ENCODE measurements at places on chromosomes 3 and 15.
A peak's percentile ranks its signal among the peaks of the same experiment; 100 is the strongest.

DNA sequence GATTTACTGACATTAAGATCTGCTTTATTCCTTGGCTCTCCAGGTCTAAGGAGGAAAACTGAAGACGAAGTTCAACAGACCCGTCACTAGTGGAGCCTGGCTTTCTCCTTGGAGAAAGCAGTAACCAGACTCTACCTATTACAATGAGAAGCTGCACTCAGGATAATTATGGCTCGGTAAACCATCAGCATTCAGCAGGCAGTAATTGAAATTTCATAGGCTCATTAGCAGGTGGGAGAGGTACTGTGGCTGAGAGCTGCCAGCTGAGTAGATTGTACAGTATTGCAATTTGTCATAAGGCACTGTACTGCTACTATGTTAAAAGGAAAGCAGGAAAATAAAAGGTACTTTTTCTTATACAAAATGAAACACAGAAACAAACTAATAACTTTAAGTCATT, 51.2 kb downstream of the CHAC1 start:
- no peak for DNase-seq

- peak; percentile 49 for DNase-seq
Measured at GRCh38 chr15:37907136-37907535, 27.3 kb upstream of the TMCO5A start.

DNA sequence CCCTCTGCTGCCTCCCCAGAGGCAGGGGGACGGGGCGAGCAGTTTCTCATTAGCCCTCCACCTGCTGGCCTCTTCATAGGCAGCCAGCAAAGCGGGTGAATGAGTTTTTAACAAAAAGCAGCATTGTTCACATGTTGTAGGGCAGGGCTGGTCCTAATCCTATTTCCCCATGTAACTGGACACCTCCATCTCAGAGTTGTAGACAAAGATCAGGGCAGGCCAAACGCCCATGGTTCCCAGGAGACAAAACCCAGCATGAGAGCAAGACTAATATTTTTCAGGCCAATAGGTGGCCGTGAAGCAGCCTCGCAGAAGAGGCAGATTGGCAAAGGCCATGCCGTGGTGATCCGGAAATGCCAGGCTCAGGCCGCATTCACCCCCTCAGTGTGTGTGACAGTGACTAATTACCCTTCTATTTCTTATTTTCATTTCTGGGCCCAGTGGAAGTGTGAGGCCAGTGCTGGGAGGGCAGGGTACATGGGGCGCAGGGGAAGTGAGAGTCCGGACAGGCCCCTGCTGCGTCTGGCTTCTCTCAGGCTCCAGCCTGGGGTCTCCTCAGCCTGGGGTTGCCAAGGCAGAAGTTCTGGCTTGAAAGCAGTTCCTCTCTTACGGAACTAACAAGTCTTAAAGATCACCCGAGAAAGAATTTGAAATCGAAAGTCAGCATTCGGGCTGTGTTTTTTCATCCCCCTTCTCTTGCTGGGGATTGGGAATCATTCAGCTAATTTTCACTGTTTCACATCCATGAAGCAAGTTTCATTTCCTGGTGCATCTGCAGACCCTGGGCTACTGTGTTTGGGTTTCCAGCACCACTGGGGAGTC, 64.8 kb downstream of the BOC start:
- no peak for DNase-seq

- no peak for DNase-seq
Measured at GRCh38 chr3:139574026-139574947, 34.7 kb upstream of the RBP1 start.

DNA sequence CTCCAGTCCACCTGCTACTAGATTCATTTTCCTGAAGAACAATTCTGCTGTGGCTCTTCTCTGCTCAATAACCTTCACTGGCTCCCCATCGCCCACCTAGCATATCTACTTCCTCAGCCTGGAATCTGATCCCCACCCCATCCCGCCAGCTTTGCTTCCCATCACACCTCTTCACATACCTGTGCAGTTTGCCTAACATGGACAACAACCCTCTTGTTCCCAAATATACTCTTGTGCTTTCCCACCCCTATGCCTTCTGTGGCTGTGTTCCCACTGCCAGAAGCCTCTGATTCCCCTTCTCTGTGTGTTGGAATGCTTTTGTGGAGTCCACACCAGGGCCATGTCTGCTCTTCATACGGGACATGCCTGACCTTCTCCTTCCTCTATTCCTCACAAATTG, 29.5 kb downstream of the CMTM7 start:
- DNase-seq, result no peak

- no peak for DNase-seq
Measured at GRCh38 chr15:72584006-72584405, 70.5 kb upstream of the GOLGA6B start.

DNA sequence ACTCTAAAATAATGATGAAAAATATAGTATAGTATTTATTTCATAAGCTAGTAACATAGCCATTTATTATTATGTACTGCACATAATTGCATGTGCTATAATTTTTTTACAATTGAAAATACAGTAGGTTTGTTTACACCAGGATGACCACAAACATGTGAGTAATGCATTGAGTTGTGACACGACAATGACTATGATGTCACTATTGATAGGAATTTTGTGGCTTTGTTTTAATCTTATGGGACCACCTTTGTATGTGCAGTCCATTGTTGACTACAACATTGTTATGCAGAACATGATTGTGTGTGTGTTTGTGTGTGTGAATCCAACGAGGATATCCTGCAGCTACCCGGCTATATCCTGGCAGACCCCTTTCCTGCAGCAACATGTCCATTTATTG, 372.2 kb upstream of the MCTP2 start:
- DNase-seq, result no peak

DNA sequence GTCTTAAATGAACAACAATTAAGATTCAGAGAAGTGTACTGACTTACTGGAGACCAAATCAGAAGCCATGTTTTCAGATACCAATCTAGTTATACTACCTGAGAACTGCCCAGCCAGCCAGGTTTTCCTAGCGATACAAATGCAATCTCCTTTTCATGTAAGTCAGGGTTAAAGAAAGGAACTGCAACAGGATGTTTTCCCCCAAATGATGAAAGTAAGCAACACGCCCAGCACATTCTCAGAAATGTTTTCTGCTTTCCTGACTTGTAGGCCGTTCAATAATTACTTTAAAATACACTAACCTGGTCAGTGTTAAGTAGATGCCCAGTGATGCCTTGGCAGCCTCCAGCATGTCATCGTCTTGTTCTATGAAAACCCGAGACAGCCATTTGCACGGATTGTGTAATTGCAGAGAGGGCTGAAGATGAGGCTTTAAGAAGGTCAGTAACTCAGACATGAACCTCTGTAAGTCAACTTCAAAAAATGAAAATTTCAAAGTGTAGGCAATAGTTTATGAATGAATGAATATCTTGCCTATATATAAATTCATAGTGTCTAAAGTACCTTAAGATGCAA, 30.3 kb downstream of the LINS1 start:
- no peak for DNase-seq

DNA sequence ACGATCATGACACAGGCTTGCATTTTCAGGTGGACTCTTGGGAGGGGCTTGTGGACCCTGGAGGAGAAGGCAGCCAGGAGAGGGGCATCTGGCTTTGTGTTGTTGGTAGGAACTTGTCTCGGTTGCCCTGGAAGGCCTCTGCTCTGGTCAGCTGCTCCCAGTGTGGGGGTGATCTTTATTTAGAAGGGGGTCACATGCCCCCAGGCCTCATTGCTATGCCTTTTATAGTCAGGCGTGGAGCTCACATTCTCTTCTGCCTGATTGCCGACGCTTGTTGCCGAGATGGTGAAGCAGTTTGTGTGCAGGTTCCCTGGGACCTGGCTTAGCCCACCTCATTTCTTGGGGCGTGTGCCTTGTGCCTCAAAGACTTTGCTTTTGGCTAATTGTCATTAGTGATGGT, 66.6 kb downstream of the IGF1R start:
- no peak for DNase-seq

- no peak for DNase-seq
Measured at GRCh38 chr15:99474909-99475753, 90.7 kb upstream of the MEF2A start.

- peak; percentile 29 for DNase-seq
Measured at GRCh38 chr3:22117751-22118346, 366.8 kb upstream of the ZNF385D start.

DNA sequence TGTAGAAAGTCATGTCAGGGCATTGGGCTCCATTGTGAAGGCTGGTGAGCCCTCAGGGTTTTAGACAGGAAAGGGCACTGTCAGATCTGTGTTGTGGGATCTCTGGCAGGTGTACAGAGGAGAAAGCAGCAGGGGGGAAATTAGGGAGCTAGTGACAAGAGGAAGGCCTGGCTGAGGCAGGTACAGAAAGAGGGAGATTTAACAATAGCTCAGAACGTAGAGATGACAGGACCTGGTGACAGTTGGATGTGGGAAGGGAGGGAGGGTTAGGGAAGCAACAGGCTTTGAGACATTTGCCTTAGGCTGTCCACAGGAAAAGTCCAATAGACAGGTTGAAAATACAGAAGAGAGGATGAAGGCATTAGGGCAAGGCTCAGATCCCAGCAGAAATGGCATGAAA, 288.1 kb downstream of the EPHB1 start:
- DNase-seq, result no peak

GRCh38 chr3:99825004-99825640, 7.5 kb downstream of the CMSS1 start:
- DNase-seq, result peak; percentile 34

GRCh38 chr3:176078906-176079305, 1118.4 kb downstream of the TBL1XR1 start:
- no peak for DNase-seq

DNA sequence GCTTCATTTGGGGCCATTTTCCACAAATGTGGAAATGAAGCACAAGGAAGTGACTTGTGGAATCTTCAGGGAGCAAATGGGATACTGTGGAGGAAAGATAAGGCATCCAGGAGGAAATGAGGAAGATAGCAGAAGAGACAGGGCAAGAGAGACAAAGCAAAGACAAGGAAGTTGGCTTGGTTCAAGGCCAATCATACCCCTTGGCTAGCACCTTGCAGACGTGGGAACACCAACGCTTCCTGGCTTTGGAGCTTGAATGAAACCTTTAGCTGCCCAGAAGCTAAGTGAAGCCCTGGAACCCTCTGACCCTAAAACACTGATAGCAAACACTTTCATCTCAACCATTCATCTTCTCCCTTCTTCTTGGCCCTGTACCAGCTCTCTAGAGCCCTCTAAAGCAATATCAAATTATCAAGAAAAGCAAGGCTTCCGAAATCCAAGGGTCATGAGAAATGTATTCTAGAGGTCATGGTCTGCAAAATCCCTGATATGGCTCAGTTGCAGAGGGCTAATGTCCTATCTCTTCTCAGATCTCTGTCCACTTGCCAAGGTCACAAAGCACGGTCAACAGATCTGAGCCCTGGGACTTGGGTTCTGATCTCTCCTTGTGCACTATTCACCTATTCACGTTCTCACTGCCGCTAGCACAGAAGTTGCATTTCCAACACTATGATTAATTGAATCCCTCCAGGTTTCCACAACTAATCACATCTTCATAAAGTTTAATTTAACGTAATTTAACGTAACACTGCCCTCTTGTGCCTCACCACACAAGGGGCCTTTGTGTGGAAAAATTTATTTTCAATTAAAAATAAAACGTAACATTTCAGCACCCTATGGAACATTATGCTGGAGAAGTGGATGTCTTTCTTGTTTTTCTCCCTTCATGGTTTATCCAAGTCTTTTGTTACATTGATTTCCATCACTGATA, 557.6 kb upstream of the ADAMTS9 start:
- no peak for DNase-seq

DNA sequence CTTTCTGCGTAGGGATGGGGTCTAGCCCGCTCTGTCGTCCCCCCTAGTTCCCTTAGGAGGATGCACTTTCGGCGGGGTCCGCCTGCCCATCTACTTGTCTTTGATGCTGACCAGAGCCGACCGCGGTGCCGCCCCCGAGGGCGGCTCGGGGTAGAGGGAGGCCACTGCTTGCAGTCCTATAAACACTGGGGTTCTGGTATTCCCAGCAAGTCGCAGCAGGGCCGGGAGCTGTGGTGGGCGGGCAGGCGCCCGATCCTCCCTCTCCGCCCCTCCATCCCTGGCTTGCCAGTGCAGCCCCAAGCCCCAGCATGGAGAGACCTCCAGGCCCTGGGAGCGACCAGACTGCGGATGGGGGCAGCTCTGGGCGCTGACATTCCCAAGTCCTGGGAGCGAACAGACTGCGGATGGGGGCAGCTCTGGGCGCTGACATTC, 830 bp downstream of the SEMA4B start:
- no peak for DNase-seq

- no peak for DNase-seq
Measured at GRCh38 chr3:184982076-184982475, 170.1 kb downstream of the VPS8 start.

DNA sequence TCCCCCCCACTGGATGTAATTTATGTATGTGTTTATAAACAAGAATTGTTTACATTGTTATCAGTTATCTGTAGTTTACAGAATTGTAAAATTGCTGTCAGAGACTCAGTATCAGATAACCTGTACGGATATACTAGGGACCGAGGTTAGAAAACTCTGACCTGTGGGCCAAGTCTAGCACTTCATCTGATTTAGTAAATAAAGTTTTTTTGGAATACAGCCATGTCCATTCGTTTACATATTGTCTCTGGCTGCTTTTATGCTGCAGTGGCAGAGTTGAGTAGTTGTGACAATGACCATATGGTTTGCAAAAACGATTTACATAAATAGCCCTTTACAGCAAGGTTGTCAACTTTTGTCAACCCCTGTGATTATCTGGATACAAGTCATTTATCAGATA, 52.6 kb downstream of the LRRC28 start:
- no peak for DNase-seq
